ENCODE measurements at places on chromosomes 13 and 19.

GRCh38 chr19:16069813-16070365 is 6.4 kb upstream of the TPM4 start:
- DNase-seq = no peak

GRCh38 chr19:17778251-17778967 is 16.5 kb upstream of the B3GNT3 start:
- peak; percentile 85 for DNase-seq

DNA sequence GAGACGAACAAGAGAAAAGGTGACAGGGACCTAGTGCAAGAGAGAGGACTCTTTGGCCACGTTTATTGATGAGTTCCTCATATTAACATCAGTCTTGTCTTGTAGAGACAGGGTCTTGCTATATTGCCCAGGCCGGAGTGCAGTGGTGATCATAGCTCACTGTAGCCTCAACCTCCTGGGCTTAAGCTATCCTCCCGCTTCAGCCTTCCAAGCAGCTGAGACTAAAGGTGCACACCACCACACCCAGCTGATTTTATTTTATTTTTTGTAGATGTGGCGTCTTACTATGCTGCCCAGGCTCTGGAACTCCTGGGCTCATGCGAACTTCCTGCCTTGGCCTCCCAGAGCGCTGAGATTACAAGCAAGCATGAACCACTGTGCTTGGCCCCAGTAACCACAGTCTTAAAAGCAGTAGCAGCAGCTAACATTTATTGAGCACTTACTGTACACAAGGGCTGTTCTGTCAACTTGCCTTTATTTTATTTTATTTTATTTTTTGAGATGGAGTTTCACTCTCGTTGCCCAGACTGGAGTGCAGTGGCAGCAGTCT is 1.1 kb upstream of the SH2D3A start:
- DNase-seq = no peak

GRCh38 chr13:72552731-72553130 is 174.7 kb downstream of the MZT1 start:
- no peak for DNase-seq

DNA sequence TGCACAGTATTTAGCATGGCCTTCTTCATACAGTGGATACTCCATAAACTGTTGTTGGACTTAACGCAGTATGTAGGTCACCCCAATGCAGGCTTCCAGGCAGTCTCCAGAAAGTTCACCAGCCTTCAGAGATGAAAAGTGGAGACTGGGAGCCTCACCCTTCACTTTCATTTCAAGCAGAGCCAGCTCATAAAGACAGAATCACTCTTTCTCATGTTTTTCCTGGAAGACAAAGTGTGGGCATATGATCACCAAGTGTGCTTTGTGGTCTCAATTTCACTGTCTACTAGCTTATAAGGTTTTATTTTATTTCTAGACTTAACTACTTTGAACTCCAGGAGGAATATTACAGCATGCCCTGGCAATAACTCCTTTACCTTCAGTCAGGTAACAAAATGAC is 26.3 kb upstream of the TNFSF11 start:
- DNase-seq = no peak

DNA sequence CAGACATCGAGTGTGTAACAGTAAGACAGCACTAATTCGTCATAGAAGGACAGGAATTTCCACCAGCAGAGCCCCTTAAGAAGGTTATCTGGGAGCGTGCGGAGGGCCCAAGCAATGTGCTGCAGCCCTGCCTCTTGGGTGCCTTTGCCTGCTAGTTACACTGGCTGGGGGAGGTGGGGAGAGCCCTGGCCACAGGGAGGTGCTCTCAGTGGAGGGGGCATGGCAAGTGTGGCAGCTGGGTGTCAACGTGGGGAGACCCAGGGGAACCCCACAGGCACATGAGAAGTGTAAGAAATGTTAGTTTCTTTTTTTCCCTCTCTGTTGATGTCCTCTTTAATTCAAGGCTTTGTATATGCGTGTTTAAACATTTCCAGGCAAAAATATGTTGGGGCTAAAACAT is 50.9 kb upstream of the TMTC4 start:
- no peak for DNase-seq

- no peak for DNase-seq
These were observed 74.0 kb downstream of the RUBCNL start for GRCh38 chr13:46313024-46313423.
